ENCODE measurements at places on chromosomes 4 and X. TPM values are rescaled to one million over a fixed set of nuclear protein-coding genes. Genes with fewer than 3 reads are reported as not detected.

Gene RPA4
- 4.7 TPM for total RNA-seq

Gene COL4A6
- total RNA-seq = 0.16 TPM

Gene PAQR3
- total RNA-seq = 6.2 TPM

Gene HPGD
- total RNA-seq = not detected

Gene NSD2
- total RNA-seq = 69.9 TPM
